ENCODE measurements at places on chromosomes 16 and 17.
A peak's percentile ranks its signal among the peaks of the same experiment; 100 is the strongest.

- no peak for DNase-seq
Observed at GRCh38 chr17:81608082-81608481, 28.8 kb downstream of the NPLOC4 start.

DNA sequence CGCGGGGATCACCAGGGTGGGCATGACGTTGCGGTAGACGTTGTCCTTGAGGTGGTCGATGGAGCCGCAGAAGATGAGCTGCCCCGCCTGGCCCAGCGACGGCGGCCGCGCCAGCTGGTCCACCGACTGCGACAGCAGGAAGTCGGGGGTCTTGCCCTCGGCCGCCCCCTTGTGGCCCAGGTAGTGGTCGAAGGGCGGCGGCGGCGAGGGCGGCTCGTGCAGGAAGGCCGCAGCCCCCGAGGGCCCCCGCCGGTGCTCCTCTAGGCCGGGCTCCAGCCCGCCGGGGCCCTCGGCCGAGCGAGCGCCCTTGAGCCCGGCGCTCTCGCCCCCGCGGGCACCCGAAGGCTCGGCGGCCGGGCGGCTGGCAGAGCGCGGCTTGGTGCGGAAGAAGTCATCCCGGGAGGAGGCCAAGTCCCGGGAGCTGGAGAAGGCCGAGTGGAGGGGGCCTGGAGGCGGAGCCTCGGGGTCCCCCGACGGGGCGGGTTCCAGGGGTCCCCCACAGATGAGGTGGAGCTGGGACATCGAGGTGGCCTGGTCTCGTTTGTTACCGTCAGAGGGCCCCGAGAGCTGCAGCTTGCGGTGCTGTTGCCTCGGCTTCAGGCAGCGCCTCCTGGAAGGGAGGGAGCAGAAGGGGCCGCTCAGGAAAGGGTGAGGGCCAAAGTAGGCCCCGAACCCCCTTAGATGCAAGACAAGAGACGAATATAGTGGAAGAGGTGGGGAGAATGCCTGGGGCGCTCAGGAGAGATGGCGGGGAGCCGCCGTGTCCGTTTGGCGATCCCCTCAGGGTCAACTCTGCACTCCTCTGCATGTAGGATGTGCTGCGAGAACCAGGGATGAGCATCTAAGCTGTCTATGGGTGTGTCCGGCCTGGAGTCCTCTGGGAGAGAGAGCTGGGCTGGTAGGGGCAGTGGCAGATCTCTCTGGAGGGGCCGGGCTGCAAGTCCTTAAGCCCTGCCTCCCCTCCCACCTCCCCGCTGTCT is 8.8 kb downstream of the FAM171A2 start:
- peak; percentile 73 for DNase-seq

DNA sequence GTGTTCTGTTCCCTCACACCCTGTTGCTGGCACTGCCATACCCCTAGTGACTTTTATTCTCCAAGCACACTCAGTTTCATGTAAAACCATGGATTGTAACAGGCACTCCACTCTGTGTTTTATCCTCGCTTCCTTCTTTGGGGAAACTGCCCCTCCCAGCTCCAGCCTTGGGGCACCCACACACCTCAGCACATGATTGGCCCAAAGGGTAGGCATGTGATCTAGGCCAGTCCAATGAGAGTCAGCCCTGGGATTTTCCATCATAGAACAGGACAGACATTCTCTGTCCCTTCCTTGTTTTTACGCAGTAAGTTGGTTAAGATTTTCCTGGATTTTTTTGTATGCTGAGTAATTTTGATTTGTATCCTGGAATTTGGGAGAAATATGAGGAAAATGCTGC is 115.4 kb downstream of the C16orf95 start:
- no peak for DNase-seq

GRCh38 chr16:86086471-86086870 is 187.5 kb downstream of the IRF8 start:
- DNase-seq, result no peak

DNA sequence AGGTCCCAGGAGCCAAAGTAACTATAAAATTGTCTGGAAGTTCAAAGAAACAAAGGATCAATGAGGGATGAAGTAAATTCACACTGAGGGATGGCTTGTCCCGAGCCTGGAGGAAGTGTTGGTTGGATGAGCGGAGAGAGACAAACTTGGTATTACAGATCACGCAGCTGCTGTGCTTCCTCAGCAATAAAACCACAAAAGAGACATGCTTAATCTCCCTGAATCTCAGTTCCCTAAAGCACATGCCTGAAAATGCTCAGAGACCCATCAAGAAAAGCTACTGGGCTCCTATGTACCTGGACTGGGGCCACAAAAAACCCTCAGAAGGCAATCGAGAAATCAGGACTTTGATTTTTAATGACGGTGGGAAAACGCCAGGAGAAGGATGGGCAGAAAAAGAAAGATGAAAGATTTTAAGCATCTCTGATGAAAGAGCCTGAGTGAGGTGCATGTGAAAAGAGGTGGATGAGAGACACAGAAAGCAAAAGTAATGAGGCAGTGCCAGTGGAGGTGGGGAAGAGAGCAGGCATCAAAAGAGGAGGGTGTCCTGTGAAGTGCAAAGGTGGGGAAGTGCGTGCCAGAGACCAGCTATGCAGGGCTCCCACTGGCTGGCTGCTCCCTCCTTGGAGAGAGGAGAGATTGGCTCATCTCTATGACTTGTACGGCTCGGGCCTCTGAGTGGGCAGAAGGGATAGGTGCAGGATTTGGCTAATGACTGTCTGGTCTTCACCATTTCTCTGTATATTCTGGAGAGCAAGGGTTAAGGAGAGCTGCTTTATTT is 143.7 kb downstream of the ABCC12 start:
- no peak for DNase-seq

- no peak for DNase-seq
Observed at GRCh38 chr17:32152130-32152529, 9.8 kb downstream of the RHOT1 start.

GRCh38 chr17:46745376-46745775 is 73.1 kb downstream of the WNT3 start:
- DNase-seq, result no peak
